SK-N-SH (cell line): ENCODE measurements at places on chromosomes 6 and 20. TPM values are rescaled to one million over a fixed set of nuclear protein-coding genes. Genes with fewer than 3 reads are reported as not detected.

DNA sequence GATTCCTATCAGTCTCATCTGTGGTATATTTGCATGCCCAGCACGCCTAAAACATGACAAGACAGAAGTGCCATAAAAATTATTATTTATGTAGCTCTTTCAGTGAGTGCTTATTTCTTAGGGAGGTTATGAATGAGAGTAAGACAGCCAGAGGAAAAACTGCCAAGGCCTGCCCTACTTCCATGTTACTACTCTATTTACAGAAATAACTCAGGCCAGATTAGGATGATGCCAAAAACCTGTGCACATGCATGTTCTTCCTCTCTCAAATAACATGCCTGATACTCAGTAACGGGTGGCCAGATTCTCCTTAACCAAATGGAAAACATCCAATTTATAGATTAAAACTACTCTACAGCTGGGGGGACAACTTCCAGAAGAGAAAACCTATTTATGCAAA lies 45.7 kb downstream of the ILRUN start:
- no peak for DNase-seq
- H3K4me3 ChIP-seq = no peak overlapping the region
- H3K4me1 ChIP-seq = peaks cover 1% of the 10 kb centered on the region; the same call in 1 of the 2 replicates
- peaks cover 16% of the 10 kb centered on the region for H3K36me3 ChIP-seq
- no peaks in the 10 kb centered on the region for H3K27me3 ChIP-seq

DNA sequence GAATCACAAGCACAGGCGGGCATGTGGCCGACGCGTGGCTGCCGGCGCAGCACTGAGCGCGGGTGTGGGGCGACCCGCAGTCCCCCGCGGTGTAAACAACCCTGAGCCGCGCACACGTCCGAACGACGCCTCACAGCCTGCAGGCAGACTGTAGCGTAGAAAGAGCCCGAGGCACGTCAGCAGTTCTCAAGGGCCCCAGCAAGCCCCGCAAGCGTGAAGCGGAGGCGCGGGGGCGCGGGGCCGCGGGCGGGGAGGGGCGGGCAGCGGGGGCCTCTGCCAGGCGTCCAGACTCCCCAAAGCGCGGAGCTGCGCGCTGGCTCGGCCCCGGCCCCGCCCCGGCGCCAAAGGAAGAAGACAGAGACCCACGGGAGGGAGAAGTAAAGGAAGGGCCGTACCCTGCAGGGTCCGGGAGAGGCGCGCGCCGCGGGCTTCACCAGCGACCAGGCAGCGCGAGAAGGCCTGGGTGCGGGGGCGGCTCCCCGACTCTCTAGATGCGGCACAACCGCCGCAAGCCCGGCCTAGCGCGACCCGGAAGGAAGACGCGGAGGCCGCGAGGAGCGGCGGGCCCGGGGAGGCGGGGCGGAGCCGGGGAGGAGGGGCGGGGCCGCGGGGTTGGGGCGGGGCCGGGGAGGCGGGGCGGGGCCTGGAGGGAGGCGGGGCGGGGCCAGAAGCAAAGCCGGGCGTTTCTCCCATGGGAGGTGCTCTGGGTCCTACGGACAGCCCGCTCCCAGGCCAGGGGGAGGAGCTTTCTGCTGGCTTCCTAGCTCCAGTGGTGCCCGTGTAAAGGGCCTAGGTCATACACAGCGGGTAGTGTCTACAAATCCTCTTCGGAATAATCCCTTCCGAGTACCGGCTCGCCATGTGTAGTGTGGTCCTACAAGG lies at the start of gene FBXL4:
FBXL4 (minus strand) TSS at position 536 of the 882 bp plus-strand sequence. CDS start 20,958 bp downstream, outside the sequence.
- peak within 1 kb of the TSS; percentile 87 for H3K4me3 ChIP-seq
- no peaks in the 10 kb centered on the region for H3K36me3 ChIP-seq
- peak; percentile 95 for DNase-seq
- H3K27me3 ChIP-seq = no peaks in the 10 kb centered on the region
- H3K27ac ChIP-seq = peak within 1 kb of the TSS; percentile 88

- H3K36me3 ChIP-seq = no peaks in the 10 kb centered on the region
- DNase-seq = no peak
- H3K4me1 ChIP-seq = no peaks in the 10 kb centered on the region
- peaks cover 3% of the 10 kb centered on the region; the same call in 1 of the 2 replicates for H3K27me3 ChIP-seq
- H3K4me3 ChIP-seq = no peak overlapping the region
- no peak overlapping the region for H3K27ac ChIP-seq
Measured at GRCh38 chr6:128763599-128764300, 119.2 kb upstream of the LAMA2 start.

Gene TRIM15
- polyA plus RNA-seq = not detected in 2 replicates

Gene DZANK1
- 3.3 and 4.6 TPM in 2 replicates for polyA plus RNA-seq
